Germinal center (tissue), 1 donor: ENCODE measurements at places on chromosomes 5 and 9.

GRCh38 chr9:86766912-86767311, 180.4 kb downstream of the GAS1 start:
- no peak for DNase-seq

GRCh38 chr5:96259151-96259772, 173.8 kb downstream of the PCSK1 start:
- DNase-seq, result no peak

DNA sequence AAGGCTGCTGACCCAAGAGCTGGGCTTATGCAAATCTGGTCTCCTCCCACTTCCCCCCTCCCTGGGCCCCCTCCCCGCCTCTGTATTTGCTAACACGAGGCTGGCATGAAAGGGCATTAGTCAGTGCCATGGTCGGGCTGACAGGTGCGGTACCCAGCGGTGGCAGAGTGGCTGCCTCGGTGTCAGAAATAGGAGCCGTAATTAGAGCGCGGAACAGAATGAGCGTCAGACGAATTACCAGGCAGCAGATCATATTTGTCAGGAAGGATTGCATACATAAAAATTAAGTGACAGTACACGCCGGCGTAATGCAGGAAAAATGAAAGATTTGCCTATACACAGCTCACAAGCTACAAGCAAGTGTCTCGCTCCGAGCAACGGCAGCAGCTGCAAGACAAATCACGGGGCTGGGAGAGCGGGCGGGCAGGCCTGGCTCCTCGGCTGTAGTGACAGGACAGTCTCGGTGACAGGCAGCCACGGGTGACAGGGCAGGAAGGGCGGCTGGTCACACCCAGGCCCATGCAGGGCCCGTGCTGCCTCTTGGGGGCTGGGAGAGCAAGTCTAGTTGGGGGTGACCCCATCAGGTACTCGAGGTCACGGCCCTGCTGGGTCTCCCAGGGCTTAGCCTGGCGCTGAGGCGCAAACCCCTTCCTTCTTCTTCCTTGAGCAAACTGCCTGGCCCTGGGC, 72.4 kb downstream of the NEK6 start:
- DNase-seq, result no peak

DNA sequence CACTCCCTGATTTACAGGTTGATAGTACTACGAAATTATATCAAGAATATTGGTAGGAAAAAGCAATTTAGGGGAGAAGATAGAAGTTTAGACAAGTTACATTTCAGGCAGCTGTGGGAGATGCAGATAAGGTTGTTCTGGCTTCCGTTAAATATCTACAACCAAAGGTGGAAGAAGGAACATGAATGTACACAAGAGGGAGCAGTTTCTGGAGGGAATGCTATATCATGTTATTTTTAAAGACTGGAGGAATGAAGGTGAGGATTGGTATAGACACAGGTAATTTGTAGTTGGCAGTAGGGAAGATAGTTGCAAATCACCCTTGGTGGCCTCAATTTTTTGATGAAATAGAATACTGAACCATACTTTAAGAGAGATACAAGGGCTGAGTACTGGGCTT, 187.3 kb upstream of the NMUR2 start:
- DNase-seq, result no peak

DNA sequence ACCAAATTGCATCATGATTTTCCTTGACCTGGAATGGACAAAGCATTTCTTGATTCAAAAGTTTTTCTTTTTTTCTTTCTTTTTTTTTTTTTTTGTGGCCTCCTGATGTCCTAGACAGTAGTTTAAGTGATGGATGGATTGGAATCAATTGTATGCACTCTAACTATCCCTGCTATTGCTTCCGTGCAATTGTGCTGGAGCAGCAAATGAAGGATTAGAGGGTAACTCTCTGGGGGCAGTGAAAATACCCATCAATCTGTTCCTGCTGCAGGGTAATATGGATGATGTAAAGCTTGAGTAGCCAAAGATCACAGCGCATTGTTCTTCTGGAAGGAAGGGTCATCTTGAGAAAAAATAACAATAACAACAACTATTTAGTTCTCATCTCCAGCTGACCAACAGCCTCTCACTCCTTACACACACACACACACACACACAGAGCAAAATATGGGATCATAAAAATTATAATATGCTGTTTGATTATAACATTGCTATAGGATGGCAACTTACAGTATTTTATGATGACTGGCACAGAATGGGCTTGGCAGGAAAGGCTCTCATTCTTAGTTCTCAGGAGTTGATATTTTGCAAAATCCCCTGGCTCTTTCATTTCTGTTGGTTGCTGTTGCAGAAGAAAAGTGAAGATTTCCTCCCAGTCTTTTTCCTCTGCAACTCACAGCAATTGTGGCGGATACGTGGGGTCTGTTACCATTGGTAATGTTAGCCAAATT, 160.9 kb upstream of the DMAC1 start:
- no peak for DNase-seq

GRCh38 chr5:179732918-179733771, 523 bp downstream of the MAML1 start:
- peak; percentile 46 for DNase-seq

DNA sequence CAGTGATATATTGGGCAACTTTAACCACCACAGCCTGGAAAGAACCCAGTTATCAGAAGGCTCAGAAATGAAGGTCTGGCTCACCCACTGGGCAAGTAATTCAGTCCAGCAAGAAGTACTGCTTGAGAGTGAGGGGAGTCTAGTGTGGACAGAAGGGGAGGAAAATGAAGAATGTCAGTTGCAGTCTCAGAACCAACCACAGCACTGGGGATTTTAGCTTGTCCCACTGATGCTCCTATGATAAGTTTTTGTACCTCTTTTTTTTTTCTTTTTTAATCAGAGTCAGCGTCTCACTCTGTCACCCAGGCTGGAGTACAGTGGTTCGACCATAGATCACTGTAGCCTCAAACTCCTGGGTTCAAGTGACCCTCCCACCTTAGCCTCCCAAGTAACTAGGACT, 9.4 kb upstream of the CD72 start:
- DNase-seq, result no peak
